ENCODE measurements at places on chromosomes 11 and 22. TPM values are rescaled to one million over a fixed set of nuclear protein-coding genes. Genes with fewer than 3 reads are reported as not detected.

Gene ELMOD1
- total RNA-seq, result 11.1 TPM

Gene NOX4
- total RNA-seq, result 3.0 TPM

Gene YIF1A
- total RNA-seq, result 94.1 TPM

Gene MMP12
- total RNA-seq, result 0.25 TPM

Gene KRTAP5-2
- not detected for total RNA-seq

Gene BATF2
- 0.94 TPM for total RNA-seq

Gene PLAAT2
- total RNA-seq, result 1.2 TPM

Gene KCNA4
- 0.25 TPM for total RNA-seq

Gene NXPE4
- not detected for total RNA-seq

Gene ANGPTL5
- 0.62 TPM for total RNA-seq

Gene MCM5
- total RNA-seq, result 49.6 TPM

Gene GNAZ
- 15.1 TPM for total RNA-seq

Gene SMIM38
- total RNA-seq, result 8.8 TPM

Gene KCTD14
- 0.71 TPM for total RNA-seq

Gene SLC43A3
- 20.8 TPM for total RNA-seq

Gene HMOX1
- total RNA-seq, result 22.0 TPM

Gene C1QTNF4
- 15.4 TPM for total RNA-seq

Gene BAIAP2L2
- 10.0 TPM for total RNA-seq

Gene RCOR2
- total RNA-seq, result 6.3 TPM

Gene OR51F2
- total RNA-seq, result not detected

Gene MIAT
- 3.3 TPM for total RNA-seq

Gene NRGN
- total RNA-seq, result 3.0 TPM

Gene DRAP1
- total RNA-seq, result 243 TPM

Gene MPPED2
- 13.1 TPM for total RNA-seq

Data from testis (tissue), 5 donors.